ENCODE measurements at places on chromosomes 11 and 22.

DNA sequence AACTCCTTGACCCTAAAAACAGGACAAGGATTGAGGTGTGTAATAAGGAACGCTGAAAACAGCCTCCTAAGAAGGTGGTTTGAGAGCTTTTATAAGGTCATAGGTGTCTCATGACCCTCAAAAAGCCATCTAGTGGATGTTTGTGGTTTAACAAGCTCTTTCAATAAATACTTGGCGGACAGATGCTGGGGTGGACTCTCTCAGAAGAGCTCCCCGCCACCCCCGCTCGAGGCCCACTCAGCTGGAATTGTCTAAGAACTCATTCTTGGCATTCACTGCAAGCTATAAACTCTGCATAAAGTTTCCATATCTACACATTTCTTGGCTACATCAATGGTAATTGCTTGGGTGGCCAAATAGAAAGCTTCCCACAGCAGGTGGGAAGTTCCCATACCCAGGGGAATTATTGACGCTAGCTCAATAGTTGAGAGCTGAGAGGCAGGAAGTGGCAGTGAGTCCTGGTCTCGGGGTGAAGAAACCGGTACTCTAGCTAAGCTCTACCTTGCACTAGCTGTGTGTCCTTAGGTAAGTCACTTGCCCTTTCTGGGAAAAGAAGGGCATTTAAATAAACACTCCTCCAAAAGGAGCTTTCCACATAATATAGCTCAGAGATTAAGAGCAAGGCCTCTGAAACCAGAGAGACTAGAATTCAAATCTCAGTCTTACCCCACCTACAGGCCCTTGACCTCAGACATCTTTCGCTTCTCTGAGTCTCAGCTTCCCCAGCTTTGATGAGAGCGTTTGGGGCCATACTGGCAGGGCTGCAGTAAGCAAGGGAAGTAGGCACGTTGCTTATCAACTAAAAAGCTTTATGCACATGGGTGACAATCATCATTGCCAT, 6.4 kb downstream of the MS4A15 start:
- no peak for DNase-seq

GRCh38 chr11:113818426-113818825, 38.8 kb downstream of the CLDN25 start:
- DNase-seq, result no peak

DNA sequence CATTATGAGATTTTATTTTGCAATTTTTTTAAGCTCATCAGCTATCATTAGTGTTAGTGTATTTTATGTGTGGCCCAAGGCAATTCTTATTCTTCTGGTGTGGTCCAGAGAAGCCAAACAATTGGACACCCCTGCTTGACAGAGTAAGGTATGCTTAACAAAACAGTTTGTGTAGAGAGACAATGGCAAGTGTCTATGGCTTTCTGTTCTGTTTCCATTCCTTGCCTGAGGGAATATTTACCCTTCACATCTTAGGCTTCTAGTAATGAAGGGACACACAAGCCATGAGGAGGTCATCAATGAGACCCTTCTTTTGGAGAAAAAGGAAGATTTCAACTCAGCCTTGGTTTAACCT, 1278.4 kb upstream of the TENM4 start:
- DNase-seq, result no peak

DNA sequence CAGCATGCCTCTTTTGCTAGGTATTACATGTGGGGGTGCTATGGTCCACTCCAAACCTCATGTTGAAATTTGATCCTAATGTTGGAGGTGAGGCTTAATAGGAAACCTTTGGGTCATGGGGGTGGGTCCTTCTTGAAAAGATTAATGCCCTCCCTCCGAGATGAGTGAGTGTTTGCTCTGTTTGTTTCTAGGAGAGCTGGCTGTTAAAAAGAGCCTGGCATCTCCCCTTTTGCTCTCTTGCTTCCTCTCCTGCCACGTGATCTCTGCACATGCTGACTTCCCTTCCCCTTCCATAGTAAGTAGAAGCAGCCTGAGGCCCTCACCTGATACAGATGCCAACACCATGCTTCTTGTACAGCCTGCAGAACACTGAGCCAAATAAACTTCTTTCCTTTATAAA, 104.5 kb downstream of the FAT3 start:
- no peak for DNase-seq

GRCh38 chr11:528166-528814, 7.1 kb downstream of the HRAS start:
- no peak for DNase-seq

Measured in NCI-H524 treated with DMSO at 0.1 percent for 48 hours (cell line).